ENCODE measurements at places on chromosomes 4 and X.

DNA sequence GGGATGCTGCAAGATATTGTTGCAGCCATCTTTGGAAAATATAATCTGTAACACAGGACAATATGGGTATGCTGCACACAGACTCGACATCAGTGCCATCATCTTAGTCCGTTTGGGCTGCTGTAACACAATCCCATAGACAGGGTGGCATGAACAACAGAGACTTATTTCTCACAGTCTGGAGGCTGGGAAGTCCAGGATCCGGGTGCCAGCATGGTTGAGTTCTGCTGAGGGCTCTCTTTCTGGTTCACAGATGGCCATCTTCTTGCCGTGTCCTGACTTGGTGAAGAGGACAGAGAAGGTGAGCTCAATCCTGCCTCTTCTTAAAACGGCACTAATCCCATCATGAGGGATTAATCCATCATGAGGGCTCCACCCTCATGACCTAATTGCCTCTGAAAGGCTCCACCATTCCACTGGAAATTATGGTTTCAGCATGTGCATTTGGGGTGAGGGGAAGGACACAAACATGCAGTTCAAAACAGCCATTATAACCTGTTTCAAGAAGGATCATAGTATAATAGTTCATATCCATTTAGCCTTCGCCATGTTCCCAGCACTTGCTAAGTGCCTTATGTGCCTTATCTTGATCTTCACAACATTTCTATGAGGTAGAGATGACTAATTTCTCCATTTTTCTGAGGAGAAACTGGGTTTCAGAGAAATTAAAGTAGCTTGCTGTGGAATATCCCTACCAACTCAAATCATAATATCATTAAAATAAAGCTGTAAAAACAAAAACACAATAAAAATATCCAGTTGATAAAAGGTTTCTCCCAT, 27.9 kb upstream of the SPP1 start:
- no peak for DNase-seq

- no peak for DNase-seq
Observed at GRCh38 chr4:25676221-25676620, 20.6 kb downstream of the SLC34A2 start.

DNA sequence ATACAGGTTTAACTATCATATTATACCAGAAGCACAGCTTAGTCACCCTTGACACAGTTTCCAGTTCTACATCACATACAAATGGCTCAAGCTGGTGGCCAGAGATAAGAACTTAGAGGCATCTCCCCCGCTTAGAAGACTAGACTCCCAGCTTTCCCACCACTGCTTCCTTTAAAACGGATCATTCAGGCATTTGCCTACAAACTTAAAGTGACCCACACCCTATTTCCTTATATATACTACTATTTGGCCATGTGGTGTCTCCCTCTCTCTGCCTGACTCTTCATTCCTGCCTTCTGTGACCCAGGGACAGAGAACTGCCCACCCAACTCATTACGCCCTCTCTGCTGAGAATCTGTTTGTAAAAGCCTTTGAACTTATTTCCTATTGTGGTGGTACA, 781.2 kb upstream of the DIAPH2 start:
- DNase-seq = no peak

- peak; percentile 44 for DNase-seq
Observed at GRCh38 chrX:48957477-48957826, at the start of gene OTUD5. OTUD5 (minus strand) TSS chrX:48957607; CDS start chrX:48957570, 37 bp downstream.

GRCh38 chr4:158814636-158815330, 46.0 kb downstream of the FNIP2 start:
- no peak for DNase-seq

GRCh38 chr4:17293901-17294300, 218.0 kb downstream of the QDPR start:
- no peak for DNase-seq

GRCh38 chrX:21926527-21927278, 13.8 kb upstream of the SMS start:
- DNase-seq = no peak

DNA sequence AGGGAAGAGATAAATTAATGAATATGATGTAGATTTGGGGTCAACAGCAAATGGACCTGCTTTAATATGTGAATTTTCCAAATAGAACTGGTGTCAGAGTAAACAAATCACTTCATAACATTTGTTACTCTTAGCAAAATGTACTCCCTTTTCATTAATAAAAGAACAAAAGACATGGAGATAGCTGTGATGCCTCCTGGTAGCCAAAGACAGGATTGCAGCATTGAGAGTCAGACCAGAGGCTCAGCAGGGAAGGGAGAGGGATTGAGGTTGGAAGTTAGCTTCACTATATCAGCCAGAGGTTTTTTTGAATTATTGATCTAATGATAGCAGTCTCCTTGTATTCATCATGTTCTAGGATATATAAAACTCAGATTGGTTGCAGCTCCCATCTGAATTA, 17.4 kb upstream of the RAB40A start:
- no peak for DNase-seq

DNA sequence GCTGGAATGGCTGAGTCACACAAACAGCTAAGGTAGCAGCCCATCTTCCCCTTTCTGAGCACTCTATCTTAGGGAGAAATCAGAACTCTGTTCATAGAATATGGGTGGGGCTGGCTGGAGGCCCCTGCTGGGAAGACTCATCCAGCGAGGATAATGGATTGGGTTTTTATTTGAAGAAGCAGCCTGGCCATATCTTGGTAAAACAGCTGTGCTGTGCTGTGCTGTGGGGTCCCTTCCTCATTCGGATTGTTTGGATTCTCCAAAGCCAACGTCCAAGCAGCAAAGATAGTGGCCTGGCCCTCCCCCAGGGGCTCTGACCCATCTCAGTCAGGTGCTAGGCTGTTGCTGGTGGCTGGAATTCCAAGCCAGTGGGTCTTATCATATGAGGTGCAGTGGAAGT, 63.8 kb downstream of the ZNF718 start:
- DNase-seq = no peak
